ENCODE measurements at places on chromosomes 3 and 15.

- no peak for DNase-seq
Measured at GRCh38 chr3:77084511-77084910, 44.6 kb downstream of the ROBO2 start.

DNA sequence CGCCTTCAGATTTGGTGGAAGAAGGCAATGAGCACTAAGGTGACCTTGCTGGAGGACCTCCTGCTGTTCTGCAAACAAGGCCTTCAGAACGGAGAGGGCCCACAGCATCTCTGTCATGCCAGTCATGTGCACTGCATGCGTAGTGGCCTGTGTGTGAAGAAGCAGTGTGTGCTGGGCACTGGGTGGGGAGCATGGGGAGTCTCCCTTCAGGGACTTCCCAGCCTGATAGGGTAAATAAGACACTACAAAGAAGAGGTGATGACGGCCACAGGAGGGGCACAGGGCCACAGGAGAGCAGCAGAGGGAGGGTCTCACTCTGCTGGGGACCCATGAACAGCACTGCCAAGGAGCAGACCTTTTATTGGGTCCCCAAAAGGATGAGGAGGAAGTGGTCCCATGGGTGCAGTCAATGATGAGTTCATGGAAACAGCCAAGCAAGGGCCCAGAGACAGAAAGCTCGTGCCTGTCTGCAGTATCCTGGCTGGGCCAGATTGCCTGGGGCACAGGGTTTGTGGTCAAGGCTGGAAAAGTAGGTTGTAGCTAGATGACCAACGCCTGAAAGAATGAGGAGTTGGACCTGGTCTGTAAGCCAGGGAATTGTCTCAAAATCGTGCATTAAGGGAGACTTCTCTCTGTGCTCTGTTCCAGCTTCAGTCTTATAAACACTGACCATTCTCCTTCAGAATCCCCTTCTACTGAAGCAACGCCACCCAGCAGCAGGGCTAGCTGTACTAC is 67.8 kb upstream of the SEC61A1 start:
- DNase-seq: no peak

GRCh38 chr3:50356553-50356952 is 2.8 kb downstream of the TMEM115 start:
- DNase-seq: no peak

GRCh38 chr15:45637552-45638033 is 2.8 kb downstream of the SQOR start:
- peak; percentile 57 for DNase-seq

DNA sequence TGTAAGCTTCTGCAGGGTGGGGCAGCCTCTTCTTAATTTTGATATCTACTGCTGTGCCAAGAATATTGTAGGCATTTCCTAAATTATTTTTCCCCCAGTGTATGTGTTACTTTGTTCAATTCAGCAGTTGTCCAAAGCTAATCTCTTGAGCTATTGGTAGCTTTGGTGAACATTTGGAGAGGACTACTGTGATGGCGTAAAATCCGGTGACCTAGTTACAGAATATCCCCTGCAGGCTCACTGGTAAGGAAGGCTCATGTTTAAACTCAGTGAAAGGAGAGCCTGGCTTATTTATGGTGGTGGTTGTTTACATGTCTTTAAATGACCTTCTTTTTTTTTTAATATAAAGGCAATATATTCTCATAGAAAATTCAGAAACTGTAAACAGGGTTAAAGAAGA is 105.6 kb downstream of the LPP start:
- DNase-seq: no peak

- DNase-seq: no peak
Measured at GRCh38 chr3:94360987-94361386, 298.1 kb downstream of the NSUN3 start.

DNA sequence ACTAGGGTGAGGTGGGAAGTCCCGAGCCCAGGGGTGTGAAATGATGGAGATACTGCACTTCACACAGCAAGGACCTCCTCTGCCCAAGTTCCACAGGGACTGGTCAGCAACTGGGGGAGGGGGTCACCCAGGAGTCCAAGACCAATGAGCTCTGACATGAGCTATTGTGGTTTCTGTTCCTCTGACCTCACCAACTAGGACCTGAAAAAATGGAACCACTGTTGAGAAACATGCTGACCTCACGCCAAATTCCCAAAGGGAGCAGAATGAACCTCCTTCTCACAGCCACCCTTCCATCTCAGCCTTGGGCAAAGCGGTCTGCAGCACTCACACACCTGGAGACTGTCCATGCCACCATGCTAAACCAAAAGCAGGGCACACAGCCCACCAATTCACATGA is 69.3 kb downstream of the LRIG1 start:
- DNase-seq: no peak

DNA sequence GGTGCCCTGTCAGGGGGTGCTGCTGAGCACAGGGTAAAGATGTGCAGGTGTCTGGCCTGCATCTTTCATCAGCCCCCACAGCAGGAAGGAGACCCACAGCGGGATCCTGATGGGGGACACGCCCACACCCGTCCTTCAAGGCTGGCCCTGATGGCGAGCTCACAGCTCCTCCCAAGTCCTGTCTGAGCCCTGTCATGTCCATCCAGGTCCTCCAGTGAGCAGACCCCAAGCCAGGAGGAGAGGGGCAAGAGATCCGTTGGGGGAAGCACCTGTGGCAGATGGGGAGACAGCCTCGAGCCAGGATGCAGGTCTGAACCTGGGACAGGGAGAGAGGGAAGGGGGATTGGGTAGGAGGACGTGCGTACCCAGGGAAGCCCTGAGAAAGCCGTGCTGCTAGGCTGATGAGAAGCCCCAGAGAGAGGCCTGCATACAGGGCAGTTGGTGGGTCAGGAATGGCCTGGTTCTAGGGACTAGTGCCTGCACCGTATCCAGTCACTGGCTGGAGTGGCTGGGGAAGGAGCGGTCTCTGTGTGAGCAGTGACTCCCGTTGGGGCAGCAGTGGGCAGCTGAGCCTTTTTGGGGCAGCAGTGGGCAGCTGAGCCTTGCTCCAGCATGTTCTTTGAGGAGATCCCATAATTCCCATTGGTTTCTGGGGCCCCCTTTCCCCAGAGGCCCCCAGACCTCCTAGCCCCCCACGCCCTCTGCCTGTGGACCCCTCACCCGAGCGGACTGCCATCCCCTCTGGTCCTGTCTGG is 133.3 kb upstream of the MEF2A start:
- no peak for DNase-seq

DNA sequence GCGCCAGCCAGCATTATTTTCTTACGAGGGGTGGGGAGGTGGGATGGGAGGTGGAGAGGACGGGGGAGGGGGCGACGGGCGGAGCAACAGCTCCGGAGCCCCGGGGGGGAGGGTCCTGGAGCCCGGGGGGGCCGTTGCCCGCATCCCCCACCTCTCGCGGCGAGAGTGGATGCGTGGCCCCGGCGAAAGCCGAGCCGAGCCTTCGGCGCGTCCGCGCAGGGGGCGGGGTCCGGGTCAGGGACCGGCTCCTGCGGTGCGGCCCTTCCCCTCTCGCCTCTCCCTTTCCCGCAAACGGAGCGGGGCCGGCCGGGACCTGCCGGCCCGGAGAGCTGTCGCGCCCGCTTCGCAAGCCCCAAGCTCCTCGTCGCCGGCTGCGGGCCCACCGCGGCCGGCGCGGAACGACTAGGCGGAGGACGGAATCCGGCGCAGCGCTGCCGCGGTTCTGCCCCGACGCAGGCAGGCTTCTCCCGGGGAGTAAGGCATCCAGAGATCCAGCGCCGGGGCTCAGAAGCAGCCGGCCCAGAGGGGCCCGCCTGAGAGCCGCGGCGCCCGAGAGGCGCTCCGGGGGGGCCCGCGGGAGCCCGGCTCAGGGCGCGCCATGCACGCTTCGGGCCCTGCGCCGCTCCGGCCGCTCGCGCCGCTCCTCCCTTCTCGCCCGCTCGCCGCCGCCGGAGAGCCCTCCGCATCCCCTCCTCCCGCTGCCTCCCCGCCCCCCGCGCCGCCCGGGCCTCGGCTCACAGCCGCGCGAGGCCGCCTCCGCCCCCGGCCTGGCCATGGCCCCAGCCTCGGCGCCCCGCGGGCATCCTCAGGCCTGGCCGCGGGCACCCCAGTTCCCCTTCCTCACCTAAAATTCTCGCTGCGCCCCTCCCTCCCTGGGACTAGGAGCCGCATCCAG is 459 bp upstream of the ADCY5 start:
- DNase-seq: peak; percentile 26

- peak; percentile 14 for DNase-seq
Measured at GRCh38 chr15:62857411-62857853, 185.1 kb upstream of the TPM1 start.

DNA sequence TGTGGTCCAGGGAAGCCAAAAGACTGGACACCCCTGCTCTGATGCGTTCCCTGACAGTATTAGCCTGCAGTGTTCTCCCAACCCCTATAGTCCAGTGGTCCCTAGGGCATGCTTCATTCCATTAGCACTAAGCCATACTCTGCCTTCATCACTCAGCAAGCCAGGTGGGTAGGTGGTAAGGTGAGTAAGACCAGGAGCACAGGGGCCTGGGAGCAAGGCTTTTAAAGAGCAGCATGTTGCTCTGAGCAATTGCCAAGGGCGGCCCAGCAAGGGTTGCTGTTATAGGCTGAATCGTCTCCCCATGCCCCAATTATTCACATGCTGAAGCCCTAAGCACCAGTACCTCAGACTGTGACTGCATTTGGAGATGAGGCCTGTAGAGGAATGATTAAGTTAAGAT is 11.0 kb downstream of the CXCR6 start:
- DNase-seq: no peak

- no peak for DNase-seq
Measured at GRCh38 chr3:124823206-124823605, 64.0 kb downstream of the ITGB5 start.

- DNase-seq: no peak
Measured at GRCh38 chr3:113051787-113052186, 61.0 kb downstream of the GTPBP8 start.

- DNase-seq: no peak
Measured at GRCh38 chr15:99682455-99682854, 50.8 kb downstream of the LYSMD4 start.

DNA sequence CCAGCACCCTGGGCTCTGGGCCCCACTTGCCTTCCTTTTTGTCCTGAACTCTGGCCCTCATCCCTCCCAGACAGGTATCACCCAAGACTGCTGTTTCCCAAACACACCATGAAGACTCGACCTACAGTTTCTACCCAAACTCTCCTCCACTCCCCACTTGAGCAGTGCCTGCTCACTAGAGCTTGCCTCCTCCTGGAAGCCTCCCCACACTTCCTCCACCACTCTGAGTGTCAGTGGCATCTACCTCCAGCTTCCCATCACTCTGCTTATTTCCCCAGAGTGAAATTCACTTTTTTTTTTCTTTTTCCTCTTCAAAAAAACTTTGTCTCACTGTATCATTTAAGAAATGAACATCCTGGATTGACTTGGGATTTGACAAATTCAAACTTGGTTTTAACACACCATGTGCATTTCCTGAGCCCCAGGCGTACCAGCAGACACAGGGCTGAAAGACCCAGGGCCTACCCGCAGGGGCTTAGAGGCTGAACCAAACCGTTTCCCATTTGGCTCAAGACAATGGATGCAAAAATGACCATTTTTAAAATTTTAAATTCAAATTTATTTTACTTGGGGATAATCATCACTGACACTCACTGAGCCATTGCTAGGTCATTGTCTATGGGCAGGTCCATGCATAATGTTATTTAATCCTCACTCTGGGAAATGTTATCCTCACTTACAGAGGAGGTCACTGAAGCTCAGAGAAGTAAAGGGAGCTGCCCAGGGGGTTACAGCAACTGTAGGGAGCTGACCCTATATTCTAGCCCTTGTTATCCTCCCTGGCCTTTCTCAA is 62.3 kb downstream of the IQSEC1 start:
- DNase-seq: no peak

DNA sequence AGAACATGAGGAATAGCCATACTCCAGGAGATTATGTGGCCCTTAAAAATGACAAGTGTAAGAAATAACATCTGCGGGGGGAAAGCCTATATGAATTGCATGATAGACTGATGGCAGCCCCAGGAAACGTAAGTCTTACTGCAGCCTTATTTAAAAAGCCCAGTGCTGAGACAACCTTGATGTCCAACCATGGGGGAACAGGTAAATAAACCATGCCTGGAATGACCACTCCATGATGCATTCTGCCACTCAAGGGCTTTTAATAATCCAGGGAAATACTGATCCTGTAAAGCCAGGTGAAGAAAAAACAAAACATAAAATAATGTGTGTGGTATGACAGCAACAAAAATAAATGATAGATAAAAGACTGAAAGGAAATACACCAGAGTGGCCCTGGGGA is 46.5 kb upstream of the GRIP2 start:
- no peak for DNase-seq

DNA sequence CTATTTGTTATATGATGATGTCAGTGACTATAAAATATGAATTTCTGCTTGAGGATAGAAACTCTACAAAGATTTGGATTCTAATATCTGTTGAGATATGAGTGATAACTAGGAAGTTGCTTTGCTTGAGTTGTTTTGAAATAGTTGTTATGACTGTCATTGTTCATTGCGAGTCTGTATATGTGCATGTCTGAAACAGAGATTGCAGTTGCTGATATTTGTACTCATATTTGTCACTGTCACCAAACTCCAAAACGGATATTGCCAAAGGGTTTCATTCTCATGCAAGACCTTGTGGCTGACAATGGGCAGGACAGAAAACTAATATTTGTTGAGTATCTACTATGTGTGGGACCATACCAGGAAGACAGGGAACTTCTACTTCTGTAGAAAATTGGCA is 240.2 kb downstream of the CD47 start:
- no peak for DNase-seq

DNA sequence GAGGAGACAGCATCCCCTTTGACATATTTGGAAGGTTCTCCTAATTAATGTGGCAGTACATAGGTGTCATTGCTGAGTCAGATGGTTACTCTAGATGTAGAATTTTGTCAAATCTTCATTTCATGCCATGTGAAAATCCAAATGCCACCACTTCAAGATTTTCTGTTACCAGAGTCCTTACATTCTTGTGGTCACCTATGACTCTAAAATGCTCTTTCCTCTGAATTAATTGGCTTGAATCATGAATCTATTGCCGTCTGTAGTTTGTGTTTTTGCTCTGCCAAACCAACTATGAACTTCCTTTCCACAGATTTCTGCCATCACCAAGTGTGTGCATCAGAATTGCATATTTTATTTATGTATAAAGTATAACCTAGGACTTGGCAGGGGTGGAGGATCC is 269.4 kb upstream of the ZPLD1 start:
- DNase-seq: no peak

DNA sequence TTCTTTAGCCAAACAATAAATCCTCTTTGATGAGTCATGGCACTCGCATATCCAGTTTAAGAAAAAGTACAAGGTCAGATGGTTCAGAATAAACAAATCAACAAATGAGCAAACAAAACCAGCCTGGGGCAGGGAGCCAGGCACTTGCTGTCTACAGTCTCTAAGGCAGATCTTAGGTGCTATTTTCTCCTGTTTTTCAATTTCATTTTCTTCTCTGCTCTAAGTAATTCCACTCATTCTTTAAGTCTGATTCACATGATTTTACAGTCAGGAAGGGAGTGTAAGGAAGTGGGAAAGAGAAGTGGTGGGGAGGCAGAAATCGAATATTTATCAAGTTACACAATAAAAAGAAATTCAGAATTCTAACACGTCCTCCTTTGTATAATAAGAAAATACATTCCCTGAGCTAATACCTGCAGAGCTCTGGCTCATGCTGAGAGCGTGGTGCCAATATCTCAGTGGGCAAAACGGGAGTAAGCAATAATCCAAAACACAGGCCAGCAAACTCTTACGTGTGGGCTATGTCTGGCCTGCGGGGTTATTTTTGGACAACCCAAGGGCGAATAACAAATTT is 298.6 kb downstream of the ADAMTS17 start:
- no peak for DNase-seq

GRCh38 chr3:124747111-124747981 is 17.1 kb downstream of the UMPS start:
- no peak for DNase-seq

All from activated naive CD8-positive, alpha-beta T cell treated with anti-CD3 and anti-CD28 coated beads for 36 hours (primary cell).